ENCODE measurements at places on chromosomes 7 and 10. TPM values are rescaled to one million over a fixed set of nuclear protein-coding genes. Genes with fewer than 3 reads are reported as not detected.

- no peak for DNase-seq
- H3K4me3 ChIP-seq, result no peak overlapping the region
- no peaks in the 10 kb centered on the region for H3K36me3 ChIP-seq
- no peaks in the 10 kb centered on the region for H3K27me3 ChIP-seq
- no peak overlapping the region for H3K27ac ChIP-seq
- H3K4me1 ChIP-seq, result no peaks in the 10 kb centered on the region
Measured at GRCh38 chr10:75272896-75273295, 37.1 kb upstream of the COMTD1 start.

GRCh38 chr10:12561307-12561706 lies 212.0 kb downstream of the CAMK1D start:
- no peaks in the 10 kb centered on the region for H3K27me3 ChIP-seq
- no peak overlapping the region for H3K27ac ChIP-seq
- no peak overlapping the region for H3K4me3 ChIP-seq
- DNase-seq, result no peak
- H3K36me3 ChIP-seq, result no peaks in the 10 kb centered on the region

- peak; percentile 35 for DNase-seq
- no peaks in the 10 kb centered on the region for H3K27me3 ChIP-seq
- no peaks in the 10 kb centered on the region for H3K36me3 ChIP-seq
Measured at GRCh38 chr7:4650433-4651047, 31.6 kb upstream of the FOXK1 start.

DNA sequence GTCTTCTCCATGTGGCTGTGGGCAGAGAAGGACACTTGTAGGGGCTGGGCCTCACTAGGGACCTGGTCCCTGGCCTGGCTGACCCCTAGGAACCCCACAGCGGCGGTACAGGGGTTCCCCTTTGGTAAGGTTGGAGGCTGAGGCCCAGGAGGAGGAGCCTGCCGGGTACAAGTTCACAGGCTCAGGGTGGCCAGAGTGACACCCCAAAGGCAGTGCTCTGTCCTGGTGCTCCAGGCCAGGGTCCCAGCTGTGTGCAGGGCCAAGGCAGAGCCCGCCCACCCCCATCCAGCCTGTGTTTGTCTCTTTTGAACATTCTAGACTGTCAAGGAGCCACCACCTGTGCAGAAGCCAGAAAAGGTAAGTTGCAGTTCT lies 23.3 kb downstream of the ANTXRL start:
- no peaks in the 10 kb centered on the region for H3K27me3 ChIP-seq
- H3K36me3 ChIP-seq, result no peaks in the 10 kb centered on the region

GRCh38 chr10:87642988-87643387 lies 16.7 kb upstream of the PAPSS2 start:
- H3K27ac ChIP-seq, result no peak overlapping the region
- H3K4me1 ChIP-seq, result no peaks in the 10 kb centered on the region
- no peak overlapping the region for H3K4me3 ChIP-seq
- H3K27me3 ChIP-seq, result no peaks in the 10 kb centered on the region
- no peaks in the 10 kb centered on the region for H3K36me3 ChIP-seq
- DNase-seq, result no peak

The CALML3 gene
- 0.22 TPM for total RNA-seq

The C10orf62 gene
- 4.1 TPM for total RNA-seq

The CPA1 gene
- not detected for total RNA-seq

The KRIT1 gene
- 32.3 TPM for total RNA-seq

The DLX6 gene
- total RNA-seq, result not detected
